ENCODE measurements at places on chromosomes 1 and 21.

- no peak for DNase-seq
These were observed 24.0 kb downstream of the TMEM53 start for GRCh38 chr1:44650159-44650831.

- DNase-seq: no peak
These were observed 78.9 kb downstream of the KAZN start for GRCh38 chr1:14677292-14677971.

GRCh38 chr1:17168091-17168876 lies 36.6 kb upstream of the PADI1 start:
- no peak for DNase-seq

- no peak for DNase-seq
These were observed 89.1 kb upstream of the SLC35F3 start for GRCh38 chr1:233815357-233815756.

- DNase-seq: no peak
These were observed 59.8 kb downstream of the CAPN2 start for GRCh38 chr1:223771814-223772770.

GRCh38 chr1:89598450-89599331 lies 34.2 kb upstream of the LRRC8C start:
- DNase-seq: no peak

DNA sequence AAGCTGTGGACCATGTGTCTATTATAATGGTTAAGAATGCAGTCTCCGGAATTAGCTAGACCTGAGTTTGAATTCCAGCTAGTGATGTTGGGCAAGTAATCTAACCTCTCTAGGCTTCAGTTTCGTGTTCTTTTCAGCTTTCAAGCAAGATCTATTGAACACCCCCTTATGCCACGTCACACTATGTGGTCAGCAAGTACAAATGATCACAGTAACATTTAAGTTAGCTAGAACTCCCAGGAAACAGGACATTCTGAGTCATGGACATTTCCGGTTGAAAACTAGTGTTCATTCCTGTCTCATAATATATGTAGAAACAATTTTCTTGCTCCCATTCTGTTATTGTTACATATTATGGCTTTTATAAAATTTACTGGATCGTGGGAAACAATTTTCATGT lies 34.0 kb upstream of the NHLH2 start:
- no peak for DNase-seq

DNA sequence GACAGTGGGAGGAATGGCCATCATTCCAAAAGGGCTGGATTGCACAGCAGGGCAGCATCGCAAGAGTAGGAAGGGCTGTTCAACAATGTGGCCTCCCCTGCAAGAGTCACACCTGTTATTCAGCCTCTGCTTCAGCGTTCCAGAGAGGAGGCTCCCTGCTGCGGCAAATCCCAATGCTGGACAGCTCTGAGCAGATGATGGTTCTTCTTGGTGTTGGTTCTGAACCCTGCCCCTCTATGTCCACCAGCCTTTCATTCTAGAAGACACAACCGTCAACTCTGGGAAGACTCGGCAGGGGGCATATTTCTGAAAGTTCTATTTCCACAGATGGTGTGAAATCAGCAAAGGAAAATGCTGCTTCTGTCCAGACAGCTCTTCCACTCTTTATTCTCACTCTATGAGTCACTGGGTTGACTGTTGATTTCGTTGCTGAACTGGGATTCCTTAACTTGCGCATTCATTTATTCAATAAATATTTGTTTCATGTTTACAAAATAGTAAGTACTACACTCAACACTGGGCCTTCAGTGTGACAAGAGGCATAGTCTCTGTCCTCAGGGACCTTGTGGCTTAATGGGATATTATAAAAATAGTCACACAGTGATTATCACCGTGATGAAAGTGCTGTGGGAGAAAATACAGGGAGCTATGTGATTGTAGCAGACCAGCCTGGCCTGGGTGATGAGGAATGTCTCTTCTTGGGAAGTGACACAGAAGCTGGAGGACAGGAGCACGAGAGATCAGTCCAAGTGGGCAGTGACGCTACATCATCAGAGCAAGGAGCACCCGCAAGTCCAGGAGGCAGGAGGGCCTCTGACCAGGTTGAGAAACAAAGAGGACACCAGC lies 260.3 kb downstream of the SIPA1L2 start:
- no peak for DNase-seq

GRCh38 chr1:15198684-15199083 lies 45.1 kb downstream of the TMEM51 start:
- no peak for DNase-seq

- DNase-seq: no peak
These were observed 9.6 kb downstream of the FNDC7 start for GRCh38 chr1:108722292-108722691.

- no peak for DNase-seq
These were observed 15.0 kb downstream of the RHBG start for GRCh38 chr1:156384007-156384406.

GRCh38 chr1:70517444-70517843 lies 106.4 kb downstream of the CTH start:
- DNase-seq: no peak

DNA sequence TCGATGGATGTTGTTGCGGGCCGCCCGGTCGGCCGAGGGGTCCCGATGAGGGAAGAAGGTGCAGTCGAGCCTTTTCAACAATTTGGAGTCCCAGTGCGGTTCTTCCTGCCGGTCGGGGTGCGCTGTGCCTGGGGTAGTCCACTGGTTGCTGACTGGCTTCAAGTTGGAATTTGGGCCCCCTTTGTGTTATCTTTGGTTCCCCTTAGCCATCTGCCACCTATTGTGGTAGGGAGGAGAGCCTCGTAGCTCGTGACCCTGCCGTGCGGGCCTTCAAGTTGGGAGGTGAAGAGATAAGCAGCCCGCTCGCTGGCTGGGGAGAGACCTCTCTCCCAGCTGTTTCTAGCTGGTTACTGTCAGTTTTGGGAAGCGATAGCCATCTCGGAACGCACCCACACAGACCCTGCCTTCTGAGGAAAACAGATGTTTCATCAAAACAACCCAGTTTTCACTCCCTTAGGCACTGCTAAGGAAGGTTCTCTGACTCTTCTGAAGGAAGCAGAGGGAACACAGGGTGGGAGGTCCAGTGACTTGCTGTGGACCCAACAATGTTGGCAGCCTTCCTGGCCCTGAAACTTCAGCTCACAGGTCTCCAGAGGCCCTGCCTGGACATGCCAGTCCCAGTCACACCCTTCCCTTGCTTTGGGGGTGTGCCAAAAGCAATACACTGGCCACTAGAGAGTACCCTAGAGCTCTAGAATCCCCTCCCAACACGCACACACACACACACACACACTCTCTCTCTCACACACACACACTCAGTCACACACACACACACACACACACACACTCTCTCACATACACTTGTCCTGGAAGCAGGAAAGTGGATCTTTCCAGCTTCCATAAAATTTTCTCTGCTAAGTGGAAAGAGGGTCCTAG lies 1.0 kb downstream of the BTG2 start:
- DNase-seq: peak; percentile 37

DNA sequence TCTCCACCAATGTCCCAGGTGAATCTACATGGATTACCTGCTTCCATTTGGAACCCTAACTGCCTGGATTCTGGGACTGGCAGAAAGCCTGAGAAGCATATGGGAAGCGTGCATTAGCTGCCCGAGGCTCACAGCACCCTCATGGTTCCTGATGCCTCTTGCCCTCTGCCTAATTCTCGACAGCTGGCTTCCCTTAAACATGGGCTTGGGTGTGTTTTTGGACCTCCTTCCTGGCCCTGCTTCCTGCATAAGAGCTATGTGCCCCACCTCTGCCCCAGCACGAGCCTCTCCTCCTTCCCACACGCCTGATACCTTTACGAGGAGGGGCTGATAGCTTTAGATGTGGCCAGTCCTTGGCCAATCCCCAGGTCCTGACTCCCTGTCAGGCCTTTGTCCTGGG lies 152.4 kb upstream of the HMGB4 start:
- DNase-seq: no peak
